Neuronal stem cell (in vitro differentiated cells): ENCODE measurements at places on chromosomes 5 and 9.

- no peak for DNase-seq
Measured at GRCh38 chr5:180699042-180699441, 40.8 kb downstream of the OR2Y1 start.

DNA sequence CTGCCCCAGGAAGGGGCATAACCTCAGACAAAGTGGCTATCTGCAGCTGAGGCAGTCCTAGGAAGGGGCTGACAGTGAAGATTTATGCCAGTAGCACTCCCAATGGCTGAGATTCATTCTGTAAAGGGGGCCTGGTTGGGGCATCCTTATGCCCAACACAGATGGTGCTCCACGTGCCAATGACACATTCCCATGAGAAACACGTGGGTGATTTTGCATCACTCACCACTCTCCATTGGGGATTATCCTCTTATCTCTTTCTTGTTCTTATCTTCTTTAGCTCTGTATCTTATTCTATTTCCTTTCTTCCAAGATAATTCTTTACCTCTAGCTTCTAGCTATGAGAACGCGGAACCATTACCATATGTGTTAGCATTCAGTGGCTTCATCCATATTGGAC, 194.0 kb upstream of the TUT7 start:
- DNase-seq = no peak

DNA sequence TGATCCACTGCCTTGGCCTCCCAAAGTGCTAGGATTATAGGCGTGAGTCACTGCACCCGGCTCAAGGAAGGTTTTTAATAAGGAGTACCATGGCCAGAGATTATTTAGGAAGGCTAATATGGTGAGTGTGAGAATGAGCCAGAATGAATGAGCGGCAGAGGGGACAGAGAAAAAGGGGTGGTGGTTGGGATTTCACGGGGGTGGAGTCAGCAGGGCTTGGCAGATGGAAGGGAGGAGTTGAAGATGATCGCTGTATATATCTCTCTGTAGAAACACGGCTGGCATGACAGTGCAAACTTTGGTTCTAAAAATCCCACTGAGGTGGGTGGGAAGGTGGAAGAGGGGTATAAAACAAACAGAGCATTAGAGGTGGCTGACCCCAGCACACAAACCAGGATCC, 176.7 kb upstream of the TBC1D2 start:
- DNase-seq = no peak

GRCh38 chr5:149325166-149325735, 20.0 kb upstream of the GRPEL2 start:
- DNase-seq = no peak

DNA sequence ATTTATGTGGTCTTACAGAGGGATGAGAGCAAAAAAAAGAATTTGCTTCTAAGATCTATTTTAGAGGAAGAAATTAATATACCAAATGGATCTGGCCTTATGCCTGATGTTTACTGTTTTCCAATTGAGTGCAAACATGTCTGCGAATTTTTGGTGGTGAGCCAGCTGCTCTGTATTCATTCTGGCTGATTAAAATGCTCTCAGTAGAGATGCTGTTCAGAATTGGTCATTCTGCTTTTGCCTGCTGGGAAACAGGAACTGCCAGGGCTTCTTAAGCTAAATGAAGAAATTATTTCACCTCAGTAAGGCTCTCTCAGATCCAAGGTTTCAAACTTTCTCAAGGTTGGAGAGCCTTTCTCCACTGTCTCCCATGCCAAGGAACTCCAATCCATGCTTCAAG, 132.0 kb upstream of the SV2C start:
- no peak for DNase-seq

DNA sequence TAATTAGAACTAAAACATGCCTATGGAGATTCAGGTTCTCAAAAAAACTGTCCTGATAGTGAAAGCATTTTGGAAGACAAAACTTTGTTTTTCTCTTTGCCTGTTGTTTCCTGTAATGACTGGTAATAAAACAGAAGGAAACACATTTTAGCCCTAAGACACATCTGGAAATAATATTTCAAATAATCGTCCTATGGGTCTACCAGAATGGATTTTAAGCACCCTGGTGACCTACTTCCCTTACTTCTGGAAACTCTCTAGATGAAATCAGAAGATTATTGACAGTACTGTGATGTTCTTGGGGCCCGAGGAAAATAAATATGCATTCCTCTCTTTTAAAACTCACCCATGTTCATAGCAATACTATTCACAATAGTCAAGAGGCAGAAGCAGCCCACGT, 110.1 kb upstream of the TLE4 start:
- DNase-seq = no peak

DNA sequence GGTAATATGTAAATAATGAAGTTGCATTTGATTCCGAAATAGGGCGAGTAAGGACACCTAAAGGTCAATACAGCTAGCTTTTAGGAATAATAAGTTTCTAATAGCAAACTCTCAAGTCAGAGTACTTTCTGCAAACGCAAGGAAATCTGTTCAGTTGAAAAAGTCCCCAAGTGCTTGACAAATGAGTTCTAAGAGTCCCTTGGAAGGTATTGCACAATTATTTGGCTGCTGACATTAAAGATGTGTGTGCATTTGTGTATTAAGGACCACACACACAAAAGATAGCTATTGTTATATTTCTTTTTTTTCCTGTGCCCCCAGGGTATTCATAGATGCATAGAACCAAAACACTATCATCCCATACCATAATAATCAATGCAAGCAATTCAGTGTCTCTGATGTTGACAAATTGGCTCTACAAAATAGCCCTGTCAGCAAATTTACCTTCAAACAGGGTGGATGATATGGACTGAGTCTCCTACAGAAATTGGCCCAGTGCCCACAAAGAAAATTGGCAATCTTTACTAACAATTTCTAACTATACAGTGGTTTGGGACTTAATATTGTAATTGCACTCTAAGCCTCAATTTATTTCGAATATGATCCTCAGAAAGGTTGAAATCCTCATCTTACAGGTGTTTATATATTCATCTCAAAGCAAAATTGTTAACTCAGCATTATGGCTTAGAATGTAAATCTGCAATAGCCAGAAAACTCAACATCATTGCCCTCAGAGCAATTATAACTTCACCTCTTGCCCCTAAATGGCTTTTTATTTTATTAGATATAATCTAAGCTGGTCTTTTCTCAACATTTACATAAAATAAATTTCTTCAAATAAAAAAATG, 827.2 kb downstream of the MAT2B start:
- no peak for DNase-seq

- DNase-seq = no peak
Measured at GRCh38 chr9:129285382-129285781, 107.3 kb upstream of the IER5L start.

DNA sequence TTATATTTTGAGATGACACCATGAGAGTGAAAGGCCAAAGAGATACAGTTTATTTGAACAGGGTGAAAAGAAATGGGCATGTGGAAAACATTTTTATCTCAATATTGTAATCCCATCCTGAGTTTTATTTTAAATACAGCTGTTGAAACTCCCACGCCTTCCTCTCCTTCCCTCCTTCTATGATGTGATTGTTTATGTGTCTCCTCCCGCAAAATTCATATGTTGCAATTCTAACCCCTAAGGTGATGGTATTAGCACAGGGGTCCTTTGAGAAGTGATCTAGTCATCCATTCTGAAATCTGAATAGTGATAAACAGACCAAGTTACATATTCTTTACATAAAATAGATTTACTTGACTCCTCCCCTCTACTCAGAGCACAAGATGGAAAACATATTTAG, 1275.4 kb upstream of the C9orf72 start:
- no peak for DNase-seq

DNA sequence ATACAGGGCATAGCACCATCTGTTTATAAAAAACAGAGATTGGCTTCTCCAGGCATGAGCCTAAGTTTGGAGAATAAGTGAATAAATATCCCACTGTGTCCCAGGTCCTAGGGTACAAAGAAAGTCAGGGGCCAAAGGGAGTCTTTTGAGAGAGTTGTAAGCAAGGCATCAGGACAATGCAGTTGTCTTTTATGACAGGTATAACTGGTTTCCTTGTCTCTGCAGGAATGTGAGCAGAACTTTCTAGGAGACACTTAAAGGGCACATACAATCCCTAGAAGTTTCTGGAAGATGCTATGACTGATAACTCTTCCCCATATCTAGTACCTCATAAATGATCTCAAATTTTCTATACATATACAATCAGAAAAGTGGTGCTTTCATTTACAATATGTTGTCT, 245.6 kb upstream of the RGMB start:
- DNase-seq = no peak

DNA sequence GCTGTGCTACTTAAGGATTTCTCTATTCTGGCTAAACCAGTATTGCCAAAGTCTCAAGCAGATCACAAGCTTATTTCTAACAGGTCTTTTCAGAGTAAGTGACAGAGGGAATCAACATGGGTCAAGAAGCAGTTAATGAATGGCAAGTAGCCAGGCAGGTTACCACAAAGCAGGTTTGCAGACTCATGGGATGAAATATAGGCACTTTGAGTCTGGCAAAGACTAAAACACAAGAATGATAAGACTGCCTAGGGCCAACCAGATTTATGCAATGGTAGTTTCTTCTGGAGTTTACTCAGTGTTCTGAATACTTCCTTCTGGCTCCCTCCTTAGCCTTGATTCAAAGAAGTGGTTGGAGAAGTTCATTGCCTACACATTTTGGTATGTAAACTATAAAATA, 3.6 kb downstream of the HMGCS1 start:
- DNase-seq = no peak

GRCh38 chr5:10663489-10664179, 97.4 kb downstream of the DAP start:
- DNase-seq = no peak

GRCh38 chr9:85524531-85524930, 217.2 kb downstream of the AGTPBP1 start:
- no peak for DNase-seq

DNA sequence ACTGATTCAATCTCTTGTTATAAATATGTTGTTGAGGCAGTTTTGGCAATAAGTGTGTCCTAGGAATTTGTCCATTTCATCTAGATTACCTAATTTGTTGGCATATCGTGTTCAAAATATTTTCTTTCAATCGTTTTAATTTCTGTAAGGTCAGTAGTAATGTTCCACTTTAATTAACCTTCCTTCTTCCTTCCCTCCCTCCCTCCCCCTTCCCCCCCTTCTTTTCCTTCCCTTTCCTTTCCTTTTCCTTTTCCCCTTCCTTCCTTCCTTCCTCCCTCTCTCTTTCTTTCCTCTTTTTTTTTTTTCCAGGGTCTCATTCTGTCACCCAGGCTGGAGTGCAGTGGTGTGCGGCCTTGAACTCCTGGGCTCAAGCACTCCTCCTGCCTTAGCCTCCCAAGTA, 27.1 kb downstream of the CD14 start:
- DNase-seq = no peak

DNA sequence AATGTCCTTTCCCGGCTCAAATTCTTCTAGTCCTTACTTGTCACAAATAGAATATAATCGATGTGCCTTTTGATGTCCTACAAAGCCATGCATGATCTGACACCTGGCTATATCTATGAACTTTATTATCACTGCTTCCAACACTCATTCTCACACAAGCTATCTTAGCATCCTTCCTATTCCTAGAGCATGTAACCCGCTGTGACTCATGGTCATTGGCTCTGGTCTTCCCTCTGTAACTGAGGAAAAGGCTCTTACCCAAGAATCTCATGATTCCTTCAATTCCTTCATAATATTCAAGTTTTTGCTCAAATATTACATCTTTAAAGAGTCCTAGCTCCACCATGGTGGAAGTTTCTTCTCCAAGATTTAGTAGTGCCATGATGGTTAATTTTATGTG, 480.0 kb upstream of the PAPPA start:
- DNase-seq = no peak

DNA sequence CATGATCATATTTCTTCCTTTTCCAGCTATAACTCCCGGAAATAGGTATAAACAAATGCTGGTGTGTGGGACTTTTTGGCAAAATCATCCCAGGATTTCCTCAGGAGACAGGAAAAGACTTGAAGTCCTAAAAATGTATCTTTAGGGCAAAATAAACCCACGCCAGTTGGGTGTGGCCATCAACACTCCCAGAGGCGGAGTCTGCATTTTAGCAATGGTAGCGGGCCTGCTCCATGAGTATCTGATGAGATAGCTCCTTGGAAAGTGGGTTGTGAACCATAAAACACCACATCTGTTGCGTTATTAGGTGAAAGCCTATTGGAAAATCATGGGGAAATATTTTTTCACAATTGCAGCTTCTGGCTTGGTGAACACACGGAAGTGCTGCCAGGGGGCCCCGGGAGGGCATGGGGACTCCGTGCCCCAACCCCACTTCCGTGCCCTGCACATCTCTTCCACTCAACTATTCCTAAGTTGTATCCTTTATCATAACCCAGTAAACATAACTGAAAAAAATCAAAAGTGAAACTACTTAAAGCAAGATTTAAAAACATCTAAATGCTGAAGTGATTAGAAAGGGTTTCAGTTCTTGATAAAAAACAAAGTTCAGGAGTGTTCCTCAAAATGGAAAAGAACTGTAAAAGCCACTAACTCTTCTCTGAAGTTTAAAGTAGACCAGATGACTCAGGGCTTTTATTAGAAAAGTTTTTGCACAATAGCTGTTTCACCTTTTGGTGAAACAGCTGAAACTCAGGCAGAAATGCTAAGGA, 111.2 kb downstream of the LRRC70 start:
- no peak for DNase-seq

GRCh38 chr5:8865266-8865665, 680.6 kb downstream of the SEMA5A start:
- DNase-seq = no peak

DNA sequence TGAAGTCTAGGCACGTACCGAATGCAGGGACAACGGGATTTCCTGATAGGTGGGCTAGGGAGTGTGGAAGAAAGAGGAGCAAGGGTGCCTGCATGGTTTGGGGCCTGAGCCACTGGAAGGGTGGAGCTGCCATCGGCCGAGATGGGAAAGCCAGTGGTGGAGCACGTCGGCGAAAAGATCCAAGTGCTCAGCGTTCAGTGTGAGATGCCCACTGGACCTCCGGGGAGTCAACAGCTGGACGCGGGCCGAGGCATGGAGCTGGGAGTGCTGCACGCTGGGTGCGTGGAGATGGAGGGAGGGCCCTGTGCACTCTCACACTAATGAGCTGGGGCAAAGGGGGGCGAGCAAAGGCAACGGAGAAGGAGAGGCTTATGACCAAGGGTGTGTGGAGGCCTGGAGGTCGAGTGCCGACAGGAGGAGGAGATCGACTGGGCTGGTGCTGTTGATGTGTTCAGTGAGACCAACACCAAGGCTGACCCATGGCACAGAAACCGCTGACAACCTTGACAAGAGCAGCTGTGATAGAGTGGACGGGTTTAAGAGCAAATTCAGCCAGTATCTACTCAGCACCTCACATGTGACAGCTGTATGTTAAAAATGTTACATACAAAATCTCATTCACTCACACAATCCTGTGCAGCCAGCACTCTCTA, 85.7 kb downstream of the STK10 start:
- no peak for DNase-seq
